ENCODE measurements at places on chromosomes 5 and 9.

DNA sequence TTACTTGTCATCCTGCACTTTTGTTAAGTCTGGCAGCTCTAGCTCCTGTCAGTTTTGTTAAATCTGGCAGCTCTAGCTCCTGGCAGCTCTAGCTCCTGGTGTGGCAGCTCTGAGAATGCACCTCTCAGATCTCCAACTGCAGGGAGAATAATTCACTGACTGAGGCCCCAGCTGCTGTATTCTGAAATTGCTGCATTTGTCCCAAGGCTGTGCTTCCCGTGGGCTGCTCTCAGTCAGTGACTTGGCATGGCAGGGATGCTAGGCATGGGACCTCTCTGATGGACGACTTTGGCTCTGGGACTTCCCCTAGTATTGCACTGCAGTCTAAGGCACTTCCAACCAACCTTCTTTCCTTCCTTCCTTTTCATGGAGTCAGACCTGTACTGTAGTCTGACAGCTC, 475.7 kb downstream of the CCDC171 start:
- DNase-seq: no peak

DNA sequence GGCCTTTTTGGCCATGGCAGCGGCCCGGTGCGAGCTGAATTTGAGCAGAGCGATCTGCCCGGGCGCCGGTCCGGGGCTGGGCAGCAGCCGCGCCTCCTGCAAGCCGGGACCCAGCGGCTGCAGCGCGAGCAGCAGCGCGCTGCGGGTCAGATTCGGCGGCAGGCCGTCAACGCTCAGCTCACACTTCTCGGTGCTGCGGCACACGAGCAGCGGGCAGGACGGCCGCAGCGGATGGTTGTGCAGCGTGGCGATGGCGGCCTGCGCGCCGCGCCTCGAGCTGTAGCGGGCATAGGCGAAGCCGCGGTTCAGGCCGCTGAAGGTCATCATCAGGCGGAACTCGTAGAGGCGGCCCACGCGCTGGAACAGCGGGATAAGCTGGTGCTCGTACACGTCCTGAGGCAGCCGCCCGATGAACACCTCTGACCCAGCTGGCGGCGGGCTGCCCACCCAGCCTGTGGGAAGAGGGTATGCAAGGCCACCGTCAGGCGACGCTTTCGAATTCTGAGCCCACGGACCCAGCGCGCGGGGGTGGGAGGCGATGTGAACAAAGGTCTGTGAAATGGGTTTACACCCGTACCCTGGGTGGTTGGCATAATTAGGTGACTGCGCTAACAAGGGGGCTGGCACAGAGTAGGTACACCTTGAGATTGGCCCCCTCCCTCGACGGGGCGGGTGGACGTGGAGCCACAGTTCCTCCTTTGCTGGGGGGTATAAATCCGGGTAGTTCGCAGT, 755 bp downstream of the DND1 start:
- DNase-seq: no peak

DNA sequence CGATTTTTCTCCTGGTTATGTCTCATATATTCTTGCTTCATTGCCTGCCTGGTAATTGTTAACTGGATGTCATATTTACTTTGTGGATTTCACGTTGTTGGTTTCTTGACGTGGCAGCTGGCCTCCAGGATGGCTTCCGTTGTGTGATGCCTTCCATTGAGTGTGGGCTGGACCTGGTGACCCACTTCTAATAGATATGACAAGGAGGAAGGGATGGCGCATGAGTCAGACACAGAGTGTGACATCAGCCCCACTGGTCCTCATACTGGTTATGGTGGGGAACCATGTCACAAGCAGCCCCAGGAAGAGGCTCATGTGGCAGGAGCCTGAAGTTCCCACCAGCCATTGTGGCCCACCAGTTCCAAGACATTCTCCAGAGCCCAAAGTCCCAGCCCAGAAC, 6.4 kb upstream of the PAEP start:
- DNase-seq: no peak

DNA sequence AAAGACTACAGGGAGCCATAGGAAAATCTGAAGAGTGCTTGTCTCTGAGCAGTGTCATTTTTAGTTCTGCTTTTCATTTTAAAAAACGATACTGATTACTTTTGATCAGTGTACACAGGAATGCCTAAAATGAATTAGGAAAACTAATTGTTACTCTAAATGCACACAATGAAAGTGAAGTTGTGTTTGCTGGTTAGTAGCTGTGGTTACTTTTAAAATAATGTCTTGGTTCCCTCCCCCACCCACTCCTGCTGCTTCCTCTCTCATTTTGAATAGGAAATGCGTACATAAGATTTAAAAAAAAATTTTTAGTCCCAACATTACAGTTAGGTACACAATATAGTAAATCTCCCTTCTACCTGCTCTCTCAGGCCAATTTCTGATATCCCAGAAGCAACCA, 47.5 kb upstream of the PLPP1 start:
- no peak for DNase-seq

DNA sequence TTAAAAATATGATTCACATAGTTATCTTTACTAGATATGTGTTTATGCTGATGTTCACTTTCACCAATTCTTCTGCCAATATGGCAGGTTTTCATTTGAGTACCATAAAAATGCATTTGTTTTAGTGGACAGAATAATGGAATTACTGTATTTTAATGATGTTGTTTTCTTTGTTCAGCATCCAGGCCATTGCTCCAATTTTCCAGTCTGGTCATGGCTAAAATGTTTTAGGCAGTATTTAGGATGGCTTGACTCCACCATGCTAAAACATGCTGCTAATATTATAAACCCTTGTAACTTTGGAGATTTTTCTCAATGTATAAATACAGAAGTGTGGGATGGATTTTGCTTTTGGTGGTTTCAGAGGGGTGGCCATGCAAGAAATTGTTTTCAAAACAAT, 273.0 kb upstream of the RPS23 start:
- DNase-seq: no peak

- DNase-seq: no peak
Observed at GRCh38 chr9:79003514-79003913, 568.3 kb upstream of the TLE4 start.
